ENCODE measurements at places on chromosomes 12 and 14.
A peak's percentile ranks its signal among the peaks of the same experiment; 100 is the strongest.

GRCh38 chr12:20383612-20384011 lies 15.3 kb downstream of the PDE3A start:
- DNase-seq: no peak

DNA sequence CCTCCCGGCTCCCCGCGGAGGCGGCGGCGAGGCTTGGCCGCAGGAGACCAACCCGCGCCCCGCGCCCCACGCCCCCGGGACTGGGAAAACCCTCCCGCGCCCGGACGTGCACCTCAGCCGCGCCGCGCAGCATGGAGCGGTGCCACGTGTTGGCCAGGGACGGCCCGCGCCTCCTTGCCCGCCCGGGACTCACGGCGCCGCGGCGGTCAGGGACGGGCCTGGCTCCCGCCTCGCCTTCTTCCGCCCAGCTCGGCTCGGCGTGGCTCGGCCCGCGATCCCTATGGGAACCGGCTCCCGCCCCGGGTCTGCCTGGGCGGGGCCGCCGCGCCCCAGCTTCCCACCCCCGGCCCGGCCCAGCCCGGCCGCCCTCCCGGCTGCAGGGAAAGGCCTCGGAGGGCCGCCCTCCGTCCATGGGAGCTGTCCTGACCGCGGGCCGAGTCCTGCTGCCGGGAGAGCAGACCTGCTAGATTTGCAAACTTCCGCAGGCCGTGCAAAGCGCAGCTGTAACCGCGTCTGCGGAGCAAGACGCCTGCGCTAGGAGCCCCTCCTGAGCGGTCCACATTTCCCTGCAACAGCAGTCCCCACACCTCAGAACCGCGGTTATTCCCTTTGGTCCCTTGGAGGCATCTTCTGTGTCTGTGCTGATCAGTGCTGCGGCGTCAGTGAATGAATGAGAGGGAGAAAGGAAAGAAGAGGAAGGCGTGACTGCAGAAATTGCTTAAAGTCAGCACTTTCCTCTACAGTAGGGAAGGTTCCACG lies at the start of gene CDKL1:
CDKL1 (minus strand) TSS at position 251 of the 759 bp plus-strand sequence. CDS start 1,013 bp downstream, outside the sequence.
- peak; percentile 68 for DNase-seq

GRCh38 chr12:12620730-12621315 lies 9.1 kb downstream of the CREBL2 start:
- DNase-seq: no peak

DNA sequence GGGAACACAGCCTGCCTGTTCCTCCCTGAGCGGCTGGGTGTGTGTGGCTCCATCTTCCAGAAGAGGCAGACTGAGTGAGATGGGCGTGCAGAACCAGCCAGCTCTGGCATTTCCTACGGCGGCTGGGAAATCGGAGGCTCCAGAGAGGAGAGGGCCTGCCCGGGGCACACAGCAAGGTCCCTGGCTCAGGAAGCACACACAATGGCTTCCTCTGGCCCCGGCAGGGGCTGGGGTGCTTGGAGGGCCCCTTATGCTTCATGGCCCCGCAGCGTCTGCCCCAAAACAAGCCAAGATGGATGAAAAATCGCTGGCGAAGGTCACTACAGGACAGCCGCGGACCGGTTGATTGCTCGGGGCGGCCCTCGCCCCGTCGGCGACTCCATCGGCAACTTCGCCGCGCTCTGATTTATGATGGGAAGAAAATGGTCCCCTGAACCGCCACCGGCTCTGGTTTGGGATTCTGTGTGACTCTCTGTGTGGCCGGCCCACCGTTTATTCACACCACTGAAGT lies 191.5 kb upstream of the C14orf180 start:
- no peak for DNase-seq

- DNase-seq: peak; percentile 78
Observed at GRCh38 chr12:101616027-101616494, 21.3 kb downstream of the MYBPC1 start.

- no peak for DNase-seq
Observed at GRCh38 chr14:101790232-101790631, 28.7 kb downstream of the PPP2R5C start.

- DNase-seq: no peak
Observed at GRCh38 chr14:89684139-89684538, 267.1 kb upstream of the FOXN3 start.

All from iris pigment epithelial cell (primary cell).